Progenitor cell of endocrine pancreas (in vitro differentiated cells): ENCODE measurements at places on chromosomes 4 and X.
A peak's percentile ranks its signal among the peaks of the same experiment; 100 is the strongest.

DNA sequence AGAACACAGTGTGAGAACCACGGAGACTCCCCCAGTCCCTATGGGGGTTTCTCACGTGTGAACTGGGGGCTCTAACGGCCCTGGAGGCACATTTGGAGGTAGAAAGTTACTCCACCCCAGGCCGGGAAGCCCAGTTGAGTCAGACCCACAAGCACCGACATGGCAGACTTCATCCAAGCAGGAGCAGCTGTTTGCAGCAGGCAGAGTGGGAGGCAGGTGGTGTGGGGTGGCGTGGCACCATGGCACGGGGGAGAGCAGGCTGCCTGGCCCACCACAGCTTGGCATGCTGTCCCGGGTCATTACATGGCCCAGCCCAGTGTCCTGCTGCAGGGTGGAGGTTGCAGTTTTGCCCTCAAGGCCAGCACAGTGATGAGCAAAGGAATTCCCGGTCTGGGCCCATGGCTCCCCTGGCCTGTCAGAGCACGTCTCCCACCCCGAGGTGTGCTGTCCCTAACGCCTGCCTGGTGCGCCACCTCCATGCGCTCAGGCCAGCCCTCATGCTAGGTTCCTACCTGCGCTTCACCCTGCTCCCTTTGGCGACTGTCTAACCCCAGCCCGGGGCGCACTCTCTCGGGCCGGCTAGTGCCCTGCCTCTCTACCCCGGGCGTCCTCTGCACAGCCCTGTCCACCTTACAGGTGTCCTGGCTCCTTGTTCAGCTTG lies 90.6 kb upstream of the AFAP1 start:
- DNase-seq, result no peak

- DNase-seq, result no peak
These were observed 128.0 kb upstream of the VEGFC start for GRCh38 chr4:176920694-176921093.

- no peak for DNase-seq
These were observed 67.5 kb downstream of the COQ2 start for GRCh38 chr4:83216959-83217683.

GRCh38 chr4:105894660-105895582 lies at the start of gene NPNT:
TSS of gene NPNT (plus strand) at chr4:105895471. CDS start at chr4:105895653, 182 bp downstream.
- peak; percentile 53 for DNase-seq

GRCh38 chr4:118740869-118741268 lies 55.7 kb downstream of the METTL14 start:
- DNase-seq, result no peak
